Stimulated activated CD8-positive, alpha-beta memory T cell treated with anti-CD3 and anti-CD28 coated beads, Interleukin-7, amount 100 ng/mL, for 1 hour (primary cell): ENCODE measurements at places on chromosomes 7 and 10.

DNA sequence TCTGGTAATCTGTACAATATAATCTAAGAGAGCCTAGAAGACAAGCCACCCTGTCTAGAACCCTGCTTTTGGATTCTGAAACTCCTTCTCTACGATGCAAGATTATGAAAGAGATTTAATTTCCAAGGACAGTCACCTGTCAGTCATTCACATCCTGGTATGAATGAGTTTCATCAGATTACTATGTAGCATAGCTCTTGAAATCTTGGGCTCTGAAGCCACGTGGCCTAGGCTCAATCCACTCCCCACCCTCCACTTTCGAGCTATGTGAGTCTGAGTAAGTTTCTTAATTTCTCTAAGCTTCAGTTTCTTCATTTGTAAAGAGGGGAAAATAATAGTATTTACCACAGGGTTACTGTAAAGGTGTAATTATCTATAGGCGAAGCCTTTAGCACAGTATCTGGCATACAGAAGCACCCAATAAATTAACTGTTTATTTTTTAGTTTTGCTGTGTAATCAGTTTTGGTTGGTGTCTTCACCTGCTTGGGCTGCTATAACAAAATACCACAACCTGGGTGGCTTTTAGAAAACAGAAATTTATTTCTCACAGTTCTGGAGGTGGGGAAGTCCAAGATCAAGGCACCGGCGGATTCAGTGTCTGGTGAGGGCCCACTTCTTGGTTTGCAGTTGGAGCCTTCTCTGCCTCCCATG, 71.3 kb downstream of the MYOF start:
- no peak for DNase-seq

DNA sequence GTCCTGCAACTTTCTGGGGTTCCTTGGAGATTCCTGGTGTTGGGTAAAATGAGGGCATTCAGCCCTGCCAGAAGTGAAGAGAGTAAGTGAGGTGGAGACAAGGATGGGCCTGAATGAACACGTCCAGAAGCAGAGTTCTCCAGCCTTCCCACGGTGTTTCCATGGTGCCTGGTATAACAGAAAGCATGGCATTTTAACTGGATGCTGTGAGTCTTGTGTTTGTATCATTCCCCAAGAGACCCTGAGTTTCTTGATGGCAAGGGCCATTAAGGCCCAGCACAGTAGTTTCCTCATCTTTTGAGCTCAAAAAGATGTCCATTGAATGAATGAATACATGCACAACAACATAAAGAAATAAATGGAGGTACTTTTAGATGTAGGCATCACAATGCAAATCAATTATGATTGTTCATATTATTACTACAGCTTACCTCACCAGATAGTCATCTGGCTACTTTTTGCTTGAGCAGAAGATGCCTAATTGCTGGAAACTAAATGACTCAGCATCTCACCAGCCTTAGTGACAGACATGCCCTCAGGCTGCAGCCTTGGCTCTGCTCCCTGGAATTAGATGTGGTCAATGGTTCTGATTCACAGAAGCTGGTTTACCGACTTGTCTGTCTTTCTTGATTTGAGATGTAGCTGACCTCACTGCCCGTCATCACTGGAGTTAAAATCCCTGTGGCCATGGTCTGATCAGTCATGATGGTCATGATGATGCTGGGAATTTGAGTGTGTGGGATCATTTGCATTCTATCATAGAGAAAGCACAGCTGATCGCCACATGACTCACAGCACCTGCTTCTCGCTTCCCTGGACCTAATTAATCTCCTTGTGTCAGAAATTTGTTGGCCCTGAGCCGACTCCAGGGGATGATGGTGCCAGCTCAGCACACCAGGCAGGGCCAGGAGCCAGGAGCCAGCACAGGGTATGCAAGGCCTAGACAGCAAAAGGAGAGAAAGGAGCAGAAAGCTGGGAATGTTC, 83.9 kb downstream of the CXCL12 start:
- DNase-seq, result no peak

- DNase-seq, result no peak
These were observed 21.6 kb upstream of the PRPS1L1 start for GRCh38 chr7:18049262-18049661.

- no peak for DNase-seq
These were observed 2.2 kb upstream of the IGFBP3 start for GRCh38 chr7:45923290-45923689.

DNA sequence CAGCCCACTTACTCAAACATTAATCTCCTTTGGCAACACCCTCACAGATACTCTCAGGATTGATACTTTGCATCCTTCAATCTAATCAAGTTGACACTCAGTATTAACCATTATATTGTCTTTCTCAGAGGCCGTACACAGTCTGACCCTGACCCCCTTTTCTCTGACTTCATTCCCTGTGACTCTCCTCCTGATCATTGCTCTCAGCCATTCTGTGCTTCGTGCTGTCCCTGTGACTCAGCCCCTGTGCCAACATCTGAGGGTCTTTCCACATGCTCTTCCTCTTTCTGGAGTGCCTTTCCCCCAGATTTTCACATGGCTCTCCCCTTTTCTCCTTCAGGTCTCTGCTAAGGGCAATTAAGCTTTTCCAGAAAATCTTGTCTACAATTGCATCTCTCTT, 289.0 kb upstream of the PHYHIPL start:
- no peak for DNase-seq

- no peak for DNase-seq
These were observed 215.0 kb upstream of the DKK1 start for GRCh38 chr10:52099026-52099600.

- no peak for DNase-seq
These were observed 196.7 kb downstream of the VTI1A start for GRCh38 chr10:112643600-112644264.

DNA sequence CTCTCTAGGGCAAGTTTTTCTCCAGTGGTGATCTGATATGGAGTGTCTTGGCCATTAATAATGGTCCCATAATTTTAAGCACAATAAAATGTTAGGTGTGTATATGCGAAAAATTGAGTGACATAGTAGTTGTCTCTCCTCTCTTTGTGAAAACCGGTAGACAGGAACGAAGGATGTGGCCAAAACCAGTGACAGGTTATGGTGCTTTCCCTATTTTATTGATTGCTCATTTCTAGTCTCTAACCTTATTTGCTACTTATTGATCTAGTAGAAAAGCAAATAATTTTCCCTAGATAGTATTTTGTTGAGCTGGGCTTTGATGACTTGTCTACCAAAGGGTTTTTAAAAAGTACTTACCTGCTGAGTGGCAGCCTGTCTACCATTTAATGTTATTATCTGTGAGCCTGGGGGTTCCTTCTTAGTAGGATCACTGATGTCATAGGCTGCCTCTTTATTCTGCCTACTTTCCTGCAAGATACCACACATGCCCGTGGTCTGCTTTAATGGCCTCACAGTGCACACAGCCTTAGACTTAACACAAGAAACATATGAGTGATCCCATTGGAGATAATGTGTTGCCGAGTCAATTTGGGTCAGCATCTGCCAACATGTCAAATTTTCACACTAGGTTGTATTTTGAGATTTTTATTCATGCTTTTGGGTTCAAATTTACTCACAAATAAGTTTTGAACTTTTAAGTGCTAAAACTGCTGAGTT, 100.0 kb downstream of the AUTS2 start:
- no peak for DNase-seq

GRCh38 chr10:69048103-69048502, 39.8 kb upstream of the SRGN start:
- DNase-seq, result no peak

- no peak for DNase-seq
These were observed 10.6 kb upstream of the PWWP2B start for GRCh38 chr10:132386419-132386831.

GRCh38 chr10:31886885-31887284, 41.7 kb downstream of the ARHGAP12 start:
- DNase-seq, result no peak

DNA sequence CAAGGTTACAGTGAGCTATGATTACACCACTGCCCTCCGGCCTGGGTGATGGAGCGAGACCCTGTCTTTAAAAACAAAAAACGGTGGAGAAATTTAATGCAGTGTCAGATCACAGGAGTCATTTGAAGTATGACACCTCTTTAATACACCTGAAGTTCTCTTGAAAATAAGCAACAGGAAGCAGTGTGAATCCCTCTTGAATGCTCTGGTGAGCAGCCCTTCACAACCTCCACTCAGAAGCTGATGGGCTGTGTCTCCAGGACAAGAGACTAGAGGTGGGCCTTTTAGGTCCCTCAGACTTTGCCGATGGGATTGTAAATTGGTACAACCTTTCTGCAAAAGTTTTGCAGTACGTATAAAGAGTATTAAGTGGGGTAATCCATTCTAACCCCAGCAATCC, 50.1 kb downstream of the CYP26A1 start:
- DNase-seq, result no peak

DNA sequence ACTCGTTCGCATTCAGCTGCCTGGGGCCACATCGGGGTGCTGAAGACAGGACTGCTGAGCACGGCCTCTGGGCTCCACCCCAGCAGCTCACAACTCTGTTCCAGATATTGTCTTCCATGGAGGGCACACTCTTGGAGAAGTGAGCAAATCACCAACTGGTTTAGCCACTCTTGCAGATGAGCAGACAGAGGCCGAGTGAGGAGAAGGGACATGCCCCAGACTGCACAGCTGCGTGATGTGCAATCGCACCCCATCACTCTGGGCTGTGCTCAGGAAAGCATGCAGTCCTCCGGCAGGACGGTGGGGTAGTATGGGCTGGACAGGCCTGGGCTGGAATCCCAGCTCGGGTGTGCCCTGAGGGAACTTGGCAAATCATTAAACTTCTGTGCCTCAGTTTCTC, 111.6 kb downstream of the FAM53B start:
- DNase-seq, result no peak

DNA sequence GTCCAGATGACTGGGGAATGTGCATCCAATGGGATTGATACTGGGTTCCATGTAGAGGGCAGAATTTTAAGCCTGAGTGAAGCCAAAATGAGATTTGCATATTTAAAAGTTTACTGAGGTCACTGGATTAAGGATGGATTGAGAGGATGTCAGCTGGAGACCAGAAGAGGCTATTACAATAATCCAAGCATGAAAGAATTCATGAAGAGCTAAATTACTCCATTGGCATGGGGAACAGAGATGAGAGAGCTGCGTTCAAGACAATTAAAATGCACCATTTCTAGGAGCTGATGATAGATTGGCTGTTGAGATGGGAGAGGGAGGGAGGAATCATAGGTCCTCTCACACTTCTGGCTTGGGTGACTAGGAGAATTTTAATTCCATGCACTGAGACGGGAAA, 158.5 kb downstream of the JCAD start:
- no peak for DNase-seq

DNA sequence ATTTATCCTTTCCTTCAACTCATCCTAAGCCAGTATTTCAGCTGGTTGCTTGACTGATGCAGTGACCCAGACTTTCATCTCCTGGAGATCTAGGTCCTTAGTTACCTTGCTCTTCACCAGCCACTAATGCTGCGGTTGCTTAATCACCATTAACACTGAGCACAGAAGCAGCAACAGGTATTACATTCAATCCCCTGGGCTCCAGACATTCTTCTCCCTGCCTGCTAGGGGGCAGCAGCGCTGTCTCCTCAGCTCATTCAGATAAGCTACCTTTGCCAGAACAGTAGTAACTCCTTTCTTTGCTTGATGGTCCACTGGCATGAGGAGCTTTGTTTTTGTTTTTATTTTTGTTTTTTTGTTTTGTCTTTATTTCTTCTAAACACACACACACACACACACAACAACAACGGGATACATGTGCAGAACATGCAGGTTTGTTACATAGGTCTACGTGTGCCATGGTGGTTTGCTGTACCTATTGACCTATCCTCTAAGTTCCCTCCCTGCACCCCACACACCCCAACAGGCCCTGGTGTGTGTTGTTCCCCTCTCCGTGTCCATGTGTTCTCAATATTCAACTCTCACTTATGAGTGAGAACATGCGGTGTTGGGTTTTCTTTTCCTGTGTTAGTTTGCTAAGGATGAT, 1043.2 kb upstream of the C7orf33 start:
- DNase-seq, result no peak

GRCh38 chr7:128875523-128875948, 12.9 kb downstream of the ATP6V1F start:
- DNase-seq, result no peak

- DNase-seq, result no peak
These were observed 55.9 kb downstream of the RNLS start for GRCh38 chr10:88527245-88527644.

- DNase-seq, result no peak
These were observed 143.5 kb upstream of the UNC5B start for GRCh38 chr10:71068861-71069271.

GRCh38 chr10:120541984-120542383, 85.0 kb downstream of the PLPP4 start:
- DNase-seq, result no peak

- no peak for DNase-seq
These were observed 124.7 kb downstream of the WDR37 start for GRCh38 chr10:1180836-1181235.

- DNase-seq, result no peak
These were observed 37.2 kb upstream of the TARP start for GRCh38 chr7:38310591-38311101.

GRCh38 chr7:13874783-13875182, 114.7 kb downstream of the ETV1 start:
- no peak for DNase-seq

DNA sequence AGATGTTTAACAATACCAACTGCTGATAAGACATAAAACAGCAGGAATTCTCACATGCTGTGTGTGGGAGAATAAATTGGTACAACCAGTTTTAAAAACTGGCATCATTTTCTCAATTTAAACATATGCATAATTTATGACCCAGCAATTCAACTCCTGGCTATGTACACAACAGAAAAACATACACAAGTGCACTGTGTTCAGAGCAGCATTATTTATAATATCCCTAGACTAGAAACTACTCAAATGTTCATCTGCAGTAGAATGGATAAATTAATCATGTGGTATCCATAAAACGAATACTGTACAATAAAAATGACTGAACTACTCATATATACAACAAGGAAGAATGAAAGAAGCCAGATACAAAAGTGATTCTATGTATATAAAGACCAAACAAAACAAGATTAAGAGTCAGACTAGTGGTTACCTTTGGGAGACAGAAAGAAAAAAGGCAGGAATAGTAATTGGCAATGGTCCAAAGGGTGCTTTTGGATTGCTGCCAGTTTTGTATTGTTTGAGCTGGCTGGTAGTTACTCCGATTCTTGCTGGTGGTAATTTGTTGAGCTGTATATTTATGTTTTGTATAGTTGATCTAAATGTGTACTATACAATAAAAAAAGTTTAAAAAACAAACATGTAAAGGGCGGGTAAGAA, 306.0 kb downstream of the TFEC start:
- no peak for DNase-seq

- DNase-seq, result no peak
These were observed 11.4 kb downstream of the BUB3 start for GRCh38 chr10:123165445-123166072.

- no peak for DNase-seq
These were observed 5.1 kb downstream of the RASGEF1A start for GRCh38 chr10:43261578-43262396.

- no peak for DNase-seq
These were observed 28.3 kb upstream of the FRMD4A start for GRCh38 chr10:14358886-14359573.

- no peak for DNase-seq
These were observed 100.4 kb downstream of the ZNF467 start for GRCh38 chr7:149673006-149673405.
